ENCODE measurements at places on chromosomes 3 and 15.

DNA sequence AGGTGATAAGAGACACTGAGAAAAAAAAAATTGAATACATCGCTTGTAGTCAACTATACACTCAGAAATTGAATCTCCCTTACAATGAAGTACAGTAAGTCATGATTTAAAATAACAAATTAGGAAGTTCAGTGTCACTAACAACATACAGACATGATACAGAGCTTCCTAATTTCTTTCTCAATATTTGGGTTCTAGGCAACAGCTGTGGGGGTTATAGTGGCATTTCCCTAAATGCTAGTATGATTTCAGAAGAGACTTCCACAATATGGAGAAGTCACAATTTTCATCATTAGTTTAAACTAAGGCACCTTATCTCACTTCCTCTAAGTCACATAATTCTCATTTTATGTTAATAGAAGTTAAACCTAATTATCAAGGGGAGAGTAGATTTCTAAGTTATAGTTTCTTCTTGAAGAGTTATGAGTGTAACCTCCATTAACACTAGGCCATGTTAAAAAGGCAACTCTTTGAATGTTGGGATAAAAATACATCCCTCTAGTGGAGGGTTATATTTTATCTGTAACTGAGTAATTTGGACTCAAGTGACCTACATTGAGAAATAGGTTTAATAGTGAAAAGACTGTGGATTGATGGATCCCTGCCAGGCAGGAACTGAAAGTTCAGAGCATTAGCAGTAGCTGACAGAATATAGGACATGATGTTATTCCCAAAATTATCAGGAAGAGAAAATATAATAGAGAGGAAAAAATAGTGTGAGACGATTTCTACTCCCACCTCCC is 286.0 kb upstream of the SUCLG2 start:
- no peak for DNase-seq

DNA sequence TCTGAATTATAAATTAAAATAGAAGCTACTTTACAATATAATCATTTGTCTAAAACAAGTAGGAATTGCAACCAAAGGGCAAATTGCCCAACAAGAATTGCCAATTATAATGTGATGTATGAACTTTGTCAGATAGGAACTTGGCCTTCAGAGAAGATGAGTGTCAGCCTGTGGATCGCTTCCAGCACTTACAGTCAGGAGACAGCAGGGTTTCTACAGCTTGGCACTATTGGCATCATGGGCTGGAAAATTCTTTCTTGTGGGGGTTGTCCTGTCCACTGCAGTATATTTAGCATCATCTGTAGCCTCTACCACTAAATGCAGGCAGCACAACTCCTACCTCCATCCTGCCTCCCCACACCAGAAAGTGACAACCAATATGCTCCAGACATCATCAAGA is 48.1 kb upstream of the CRBN start:
- no peak for DNase-seq

GRCh38 chr15:39312984-39313383 is 267.9 kb upstream of the THBS1 start:
- DNase-seq = no peak

DNA sequence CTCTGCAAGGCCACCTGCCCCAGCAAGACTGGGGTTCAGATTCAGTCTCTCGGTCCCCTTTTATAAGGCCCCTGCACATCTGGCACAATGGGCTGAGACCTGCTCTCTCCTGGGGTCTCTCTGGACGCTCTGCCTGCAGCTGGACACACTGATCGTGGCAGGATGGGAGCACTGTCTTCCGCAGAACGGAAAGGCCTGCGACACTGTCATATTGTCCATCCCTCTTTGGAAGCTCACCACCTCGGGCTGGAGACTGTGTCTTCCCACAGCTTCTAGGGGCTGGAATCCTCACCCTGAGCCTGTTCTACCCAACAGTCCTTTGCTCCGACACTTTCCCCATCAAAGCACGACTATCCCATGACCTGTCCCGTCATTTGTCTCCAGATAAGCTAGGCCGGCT is 11.5 kb upstream of the IGDCC4 start:
- DNase-seq = no peak

- DNase-seq = no peak
Measured at GRCh38 chr3:16849795-16850194, 35.0 kb upstream of the PLCL2 start.

DNA sequence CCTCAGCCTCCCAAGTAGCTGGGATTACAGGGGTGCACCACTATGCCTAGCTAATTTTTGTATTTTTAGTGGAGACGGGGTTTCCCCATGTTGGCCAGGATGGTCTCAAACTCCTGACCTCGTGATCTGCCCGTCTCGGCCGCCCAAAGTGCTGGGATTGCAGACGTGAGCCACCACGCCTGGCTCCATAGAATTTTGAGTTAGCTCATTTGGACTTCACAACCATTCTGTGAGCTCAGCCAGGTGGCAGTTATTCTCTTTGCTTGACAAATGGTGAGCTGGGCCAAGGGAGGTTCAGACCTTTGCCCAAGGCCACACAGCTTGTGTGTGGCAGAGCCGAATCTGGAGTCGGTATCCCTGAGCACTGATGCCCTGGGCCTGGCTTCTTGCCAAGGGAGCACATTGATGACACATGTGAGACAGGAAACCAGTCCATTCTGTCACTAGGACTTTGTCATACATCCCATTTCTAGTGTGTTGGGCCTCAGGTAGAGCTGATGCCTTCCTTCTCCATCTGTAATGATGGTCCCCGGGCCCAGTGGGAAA is 17.6 kb downstream of the PODXL2 start:
- DNase-seq = no peak

- DNase-seq = no peak
Measured at GRCh38 chr3:54393150-54393549, 270.8 kb downstream of the CACNA2D3 start.

DNA sequence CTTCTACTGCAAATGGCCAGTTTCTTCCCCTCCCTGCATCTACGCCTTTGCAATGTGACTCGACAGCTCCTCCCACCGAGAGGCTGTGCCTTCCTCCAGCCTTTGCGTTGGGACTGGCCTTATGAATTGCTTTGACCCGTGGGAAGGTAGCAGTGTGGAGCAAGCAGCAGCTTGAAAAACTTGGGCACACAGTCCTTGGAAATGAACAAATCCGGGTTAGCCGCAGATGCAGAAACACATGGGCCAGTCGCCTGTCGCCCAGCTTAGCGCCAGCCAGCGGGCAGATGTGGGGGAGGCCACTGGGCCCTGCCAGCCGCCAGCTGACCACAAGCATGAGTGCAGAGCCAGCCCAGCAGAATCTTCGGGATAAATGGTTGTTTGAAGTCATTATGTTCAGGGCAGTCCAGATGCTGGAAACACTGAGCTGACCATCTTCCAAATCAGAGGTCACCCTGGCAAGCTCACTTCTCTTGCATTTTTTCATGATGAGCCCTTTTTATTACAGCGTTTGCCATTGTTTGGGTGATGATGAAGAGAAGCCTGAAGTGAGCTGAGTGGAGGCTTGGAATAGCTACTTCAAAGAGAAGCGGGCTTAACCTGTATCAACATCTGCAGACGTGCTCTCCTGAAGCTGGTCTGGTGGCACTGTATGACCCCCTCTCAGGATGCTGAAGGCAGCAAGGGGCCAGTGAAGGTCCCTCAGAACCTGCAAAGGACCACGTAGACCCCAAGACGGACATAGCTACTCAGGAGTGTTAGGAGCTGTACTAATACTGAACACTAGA is 9.8 kb downstream of the SELENOS start:
- DNase-seq = no peak

DNA sequence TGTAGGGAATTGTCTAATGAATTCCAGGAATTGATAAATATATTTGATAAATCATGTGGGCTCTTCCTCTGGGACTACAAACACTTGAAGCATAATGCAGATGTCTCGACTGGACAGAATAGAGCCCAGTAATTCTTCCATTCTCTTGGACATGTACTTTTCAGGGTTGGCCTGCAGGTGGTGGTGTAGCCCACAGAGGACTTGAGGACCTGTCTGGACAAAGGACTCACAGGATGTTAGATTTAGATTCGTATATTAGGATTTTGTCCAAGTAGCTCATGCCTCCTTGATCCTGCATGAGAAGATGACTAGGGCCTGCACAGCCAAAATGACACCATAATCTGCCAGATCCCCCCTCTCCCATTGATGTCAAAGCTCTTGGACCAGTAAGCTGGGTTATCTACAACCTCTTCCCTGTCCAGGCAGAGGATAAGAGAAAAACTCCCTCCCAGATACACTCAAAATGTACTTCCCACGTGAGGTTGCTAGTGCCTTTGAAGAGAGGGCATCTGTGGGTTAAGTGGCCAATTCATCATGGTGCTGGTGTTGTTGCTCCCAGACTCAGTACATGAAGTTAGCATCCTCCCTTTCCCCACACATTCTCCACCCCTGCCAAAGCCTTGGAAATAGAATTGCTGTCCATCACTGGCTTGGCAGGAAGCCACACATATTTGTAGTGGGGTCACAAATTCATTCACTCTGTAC is 88.6 kb upstream of the ZNF280D start:
- DNase-seq = no peak

GRCh38 chr3:43005253-43005652 is 26.1 kb downstream of the GASK1A start:
- no peak for DNase-seq

DNA sequence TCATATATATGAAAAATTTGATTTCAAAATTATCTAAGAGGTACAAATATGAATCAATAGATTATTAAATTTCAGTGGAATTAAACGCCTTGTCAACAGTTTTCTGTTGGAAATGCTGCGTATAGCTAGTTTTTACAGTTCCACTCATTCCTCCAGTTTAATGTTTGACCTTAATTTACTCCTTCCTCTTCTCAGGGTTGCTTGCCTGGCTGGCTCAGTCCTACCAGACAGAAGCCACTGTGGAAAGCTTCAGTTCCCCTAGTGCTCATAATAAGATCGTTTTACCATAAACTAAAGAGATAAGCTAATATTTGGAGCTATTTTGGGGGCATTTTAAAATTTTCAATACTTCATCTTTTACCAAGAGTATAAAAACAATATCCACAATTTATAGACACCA is 22.8 kb downstream of the EMC7 start:
- no peak for DNase-seq

- no peak for DNase-seq
Measured at GRCh38 chr15:34984889-34985630, 3.0 kb downstream of the ZNF770 start.

DNA sequence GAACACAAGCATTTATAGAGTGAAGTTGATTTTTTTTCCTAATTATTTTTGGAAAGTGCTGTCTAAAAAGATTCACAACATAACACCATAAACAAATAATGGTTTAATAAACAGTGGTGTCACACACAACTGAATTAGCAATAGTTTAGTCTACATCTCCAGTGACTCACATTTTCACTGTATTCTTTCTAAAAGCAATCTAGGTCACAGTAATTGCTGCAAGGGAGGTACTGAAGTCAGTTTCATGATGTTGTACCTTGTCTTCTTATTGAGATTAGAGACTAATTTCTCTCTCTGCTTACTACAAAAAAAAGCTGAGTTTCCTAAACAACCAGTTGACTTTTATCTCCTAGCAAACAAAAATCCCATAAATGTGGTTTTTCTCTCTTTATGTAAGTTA is 29.6 kb downstream of the PLSCR4 start:
- DNase-seq = no peak

- no peak for DNase-seq
Measured at GRCh38 chr3:134658555-134658954, 7.7 kb upstream of the KY start.

GRCh38 chr15:77148191-77148590 is 77.3 kb upstream of the TSPAN3 start:
- no peak for DNase-seq

DNA sequence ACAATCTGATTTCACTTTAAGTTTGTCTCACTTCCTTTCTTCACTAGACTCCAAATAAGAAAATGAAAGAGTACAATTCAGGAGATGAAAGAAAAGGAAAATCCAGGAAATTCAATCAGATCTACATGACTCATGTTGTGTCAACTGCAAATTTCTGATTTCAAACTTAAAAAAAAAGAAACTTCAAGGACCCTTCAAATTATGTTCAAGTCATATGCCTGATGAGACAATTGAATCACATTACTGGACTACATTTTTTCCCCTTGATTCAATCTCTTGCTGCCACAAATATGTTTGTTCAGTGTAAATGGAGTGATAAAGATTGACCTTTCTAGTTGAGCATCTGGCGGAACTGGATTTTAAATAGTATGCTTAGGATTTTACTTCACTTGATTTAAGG is 37.4 kb downstream of the FRMD5 start:
- DNase-seq = no peak

DNA sequence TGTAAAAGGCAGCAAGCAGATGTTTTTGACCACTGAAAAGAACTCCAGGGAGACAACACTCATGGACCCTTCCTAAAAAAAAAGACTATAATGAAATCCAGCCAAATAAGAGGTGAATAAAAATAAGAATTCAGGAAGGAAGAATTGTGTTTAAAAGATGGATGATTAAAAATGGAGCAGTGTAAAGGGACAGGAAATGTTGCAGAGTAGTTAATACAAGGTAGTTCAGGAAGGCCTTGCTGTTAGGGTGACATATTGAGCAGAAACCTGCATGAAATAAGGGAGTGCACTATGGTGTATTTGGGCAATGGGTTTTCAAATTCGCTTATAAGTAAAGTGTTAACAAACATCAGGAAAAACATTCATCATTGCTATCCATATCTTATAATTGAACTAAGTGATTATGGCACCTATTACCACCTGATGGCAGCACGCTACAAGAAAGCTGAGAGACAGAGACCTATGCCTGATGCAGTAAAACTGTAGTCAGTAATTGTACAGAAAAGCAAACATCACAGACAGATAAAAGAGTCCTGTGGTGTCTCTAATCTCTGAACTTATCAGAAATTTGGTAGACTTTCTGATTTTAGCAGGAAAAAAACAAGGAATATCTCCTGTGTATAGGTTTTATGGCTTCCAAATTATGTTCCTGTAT is 5.8 kb upstream of the DBR1 start:
- no peak for DNase-seq

DNA sequence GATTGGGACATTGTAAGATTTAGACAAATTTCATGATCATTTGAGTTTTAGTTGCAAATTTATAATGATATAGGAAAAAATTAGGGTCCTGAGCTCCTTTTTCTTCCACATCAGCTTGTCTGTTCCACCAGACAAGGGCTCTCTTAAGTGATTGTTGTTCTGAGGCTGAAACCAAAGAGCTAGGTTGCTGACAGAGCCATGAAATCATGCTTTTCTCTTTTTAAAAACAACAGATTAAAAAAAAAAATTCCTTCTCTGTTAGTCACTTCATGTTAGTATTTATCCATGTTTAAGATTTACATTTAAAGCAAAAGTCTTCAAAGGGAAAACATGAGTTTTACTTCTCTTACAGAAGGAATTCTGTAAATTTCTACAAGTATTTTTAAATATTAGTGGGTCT is 56.8 kb downstream of the ATP2C1 start:
- no peak for DNase-seq

Measured in stimulated activated CD8-positive, alpha-beta memory T cell treated with anti-CD3 and anti-CD28 coated beads, Interleukin-15, amount 100 ng/mL, for 4 hours (primary cell).